ENCODE measurements at places on chromosomes 1 and 21. TPM values are rescaled to one million over a fixed set of nuclear protein-coding genes. Genes with fewer than 3 reads are reported as not detected.

DNA sequence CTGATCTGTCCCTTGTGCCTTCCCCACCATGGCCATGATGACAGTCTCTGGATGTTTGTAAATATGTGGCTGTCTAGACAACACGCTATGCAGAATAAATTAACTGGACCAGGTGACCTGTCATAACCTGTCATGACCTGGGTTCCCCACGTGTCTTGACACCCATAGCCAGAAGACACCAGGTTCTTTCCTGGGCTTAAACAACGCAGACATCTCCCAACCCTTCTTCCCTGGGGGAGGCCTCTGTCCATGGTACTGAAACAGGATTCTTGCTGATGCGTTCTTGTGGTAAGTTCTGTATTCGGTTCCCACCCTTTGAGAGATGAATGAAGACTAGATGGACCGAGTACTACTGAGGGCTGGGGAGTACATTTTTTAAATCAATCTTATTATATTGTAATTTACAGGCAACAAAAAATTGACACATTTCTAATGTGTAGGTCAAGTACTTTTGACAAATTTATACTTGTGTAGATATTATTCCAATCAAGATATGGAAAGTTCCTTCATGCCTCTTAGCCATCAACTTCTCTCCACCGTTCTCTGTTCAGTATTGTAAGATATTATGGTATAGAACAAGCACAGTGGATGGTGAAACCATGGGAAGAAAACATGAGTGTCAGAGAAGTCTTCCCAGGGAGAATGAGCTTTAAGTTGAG lies 738.8 kb downstream of the PTPRU start:
- no peak for ATAC-seq
- H3K36me3 ChIP-seq = no peaks in the 10 kb centered on the region
- no peaks in the 10 kb centered on the region for H3K4me1 ChIP-seq
- no peak overlapping the region for H3K27ac ChIP-seq
- no peak overlapping the region for H3K4me3 ChIP-seq

GRCh38 chr1:9344426-9345200 lies 51.9 kb downstream of the SPSB1 start:
- no peak for ATAC-seq
- H3K4me1 ChIP-seq = no peaks in the 10 kb centered on the region
- no peak overlapping the region for H3K4me3 ChIP-seq
- no peak overlapping the region for H3K27ac ChIP-seq

CD1E gene
- not detected for total RNA-seq

- H3K27ac ChIP-seq = no peak overlapping the region
- H3K4me1 ChIP-seq = no peaks in the 10 kb centered on the region
- no peaks in the 10 kb centered on the region for H3K36me3 ChIP-seq
- peaks cover 21% of the 10 kb centered on the region for H3K27me3 ChIP-seq
These were observed 63.0 kb downstream of the KCNJ15 start for GRCh38 chr21:38319781-38320180.

- no peaks in the 10 kb centered on the region for H3K4me1 ChIP-seq
- no peak overlapping the region for H3K27ac ChIP-seq
- no peaks in the 10 kb centered on the region for H3K36me3 ChIP-seq
- H3K4me3 ChIP-seq = no peak overlapping the region
- peaks cover 68% of the 10 kb centered on the region for H3K27me3 ChIP-seq
These were observed 9.6 kb upstream of the ADORA1 start for GRCh38 chr1:203117611-203118575.

DNA sequence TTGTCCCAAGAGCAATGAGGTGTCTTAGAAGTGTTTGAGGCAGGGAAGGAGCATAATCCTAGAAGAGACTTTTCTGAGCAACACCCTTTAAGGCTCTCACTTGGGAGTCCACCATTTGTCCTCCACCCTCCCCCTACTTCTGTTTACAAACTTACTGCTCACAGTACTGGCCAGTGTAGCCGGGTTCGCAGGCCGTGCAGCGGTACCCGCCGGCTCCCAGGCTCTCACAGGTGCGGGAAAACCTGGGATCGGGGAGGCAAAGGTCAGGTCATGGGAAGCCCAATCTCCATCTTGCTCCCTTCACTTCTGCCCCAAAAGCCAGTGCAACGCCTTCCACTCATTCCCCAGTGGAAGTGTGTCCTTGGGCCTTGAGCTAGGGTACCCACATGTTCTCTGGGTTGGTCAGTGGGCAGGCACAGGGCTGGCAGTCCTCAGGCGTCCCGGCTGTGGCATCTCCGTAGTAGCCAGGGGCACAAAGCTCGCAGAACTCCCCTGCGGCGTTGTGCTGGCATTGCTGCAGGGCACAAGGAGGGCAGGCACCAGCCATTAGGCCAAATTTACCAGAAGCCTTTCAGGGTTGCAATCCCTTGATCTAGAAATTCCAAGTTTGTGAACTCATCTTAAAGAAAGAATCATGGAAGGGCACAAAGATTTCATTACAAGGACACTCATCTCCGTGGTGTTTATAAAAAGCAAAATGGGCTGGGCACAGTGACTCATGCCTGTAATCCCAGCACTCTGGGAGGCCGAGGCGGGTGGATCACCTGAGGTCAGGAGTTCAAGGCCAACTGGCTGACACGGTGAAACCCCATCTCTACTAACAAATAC lies 49.8 kb downstream of the LDLRAD2 start:
- H3K36me3 ChIP-seq = peaks cover 98% of the 10 kb centered on the region
- no peaks in the 10 kb centered on the region for H3K4me1 ChIP-seq
- no peaks in the 10 kb centered on the region for H3K27me3 ChIP-seq
- peak overlapping the region; percentile 71 for H3K27ac ChIP-seq
- ATAC-seq = peak; percentile 62

GRCh38 chr1:85659174-85659573 lies 49.1 kb downstream of the ZNHIT6 start:
- ATAC-seq = no peak
- H3K4me3 ChIP-seq = no peak overlapping the region
- H3K36me3 ChIP-seq = peaks cover 10% of the 10 kb centered on the region
- no peaks in the 10 kb centered on the region for H3K4me1 ChIP-seq

DNA sequence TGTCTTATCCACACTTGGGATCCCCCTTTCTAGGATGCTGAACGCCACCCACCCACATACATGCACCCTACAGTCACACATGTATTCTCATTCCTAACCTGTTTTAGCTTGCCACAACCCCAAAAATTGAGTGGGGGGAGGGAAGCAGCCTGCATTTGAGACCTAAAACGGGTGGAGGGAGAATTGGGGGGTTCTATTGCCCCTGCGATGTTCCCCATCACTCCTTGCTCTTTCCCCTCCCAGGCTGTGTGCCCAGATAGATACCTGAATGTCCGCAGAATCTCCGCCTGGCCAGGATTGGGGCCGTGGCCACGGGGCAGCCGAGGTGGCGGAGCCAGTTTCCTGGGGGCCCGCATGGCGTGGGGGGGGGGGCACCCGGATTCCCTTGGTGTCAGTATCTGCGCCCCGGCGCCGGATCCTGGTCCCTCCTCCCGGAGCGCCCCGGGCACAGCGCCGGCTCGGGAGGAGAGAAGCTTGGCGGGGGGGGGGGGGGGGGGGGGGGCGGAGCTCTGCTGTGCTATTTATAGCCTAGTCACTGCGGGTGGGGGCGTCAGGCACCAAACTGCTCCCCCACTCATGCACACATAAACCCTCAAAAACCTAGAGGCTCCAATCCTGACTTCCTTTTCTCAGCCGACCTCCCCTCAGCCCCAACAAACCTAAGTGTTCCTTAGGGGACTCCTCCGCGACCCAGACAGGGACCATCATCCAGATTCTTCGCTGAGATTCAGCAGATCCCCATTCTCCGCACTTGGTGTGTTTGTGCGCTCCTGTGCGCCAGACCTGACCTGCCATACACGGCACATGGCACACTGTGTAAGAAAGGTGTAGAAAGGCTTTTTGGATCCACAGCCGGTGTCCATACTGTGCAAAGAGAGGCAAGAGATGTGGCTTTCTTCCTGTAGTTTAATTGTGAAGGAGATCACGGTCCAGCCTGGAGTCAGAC lies 1.9 kb downstream of the ANKRD34A start:
- no peaks in the 10 kb centered on the region for H3K36me3 ChIP-seq
- no peak for ATAC-seq

DNA sequence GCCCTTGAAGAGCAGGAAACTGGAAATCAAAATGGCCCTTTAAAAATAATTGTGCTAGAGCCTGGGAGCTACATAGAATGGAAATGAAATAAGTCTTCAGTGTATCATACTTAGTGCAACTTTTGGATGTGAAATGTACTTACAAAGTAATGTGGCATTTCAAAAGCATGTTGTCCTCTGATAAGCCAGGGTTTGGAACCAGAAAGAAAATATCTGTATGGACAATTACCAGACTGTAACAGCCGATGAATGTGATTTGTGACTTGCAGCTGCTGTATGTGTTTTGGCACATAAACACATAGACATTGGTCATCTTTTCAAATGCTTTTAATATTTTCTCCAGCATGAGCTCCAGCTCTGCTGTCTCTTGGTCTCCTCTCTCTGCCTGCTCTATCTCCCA lies 546.4 kb downstream of the OMA1 start:
- no peaks in the 10 kb centered on the region for H3K4me1 ChIP-seq
- no peaks in the 10 kb centered on the region for H3K27me3 ChIP-seq
- no peak for ATAC-seq
- no peak overlapping the region for H3K4me3 ChIP-seq
- H3K27ac ChIP-seq = no peak overlapping the region

C1orf141 gene
- total RNA-seq = not detected

DNA sequence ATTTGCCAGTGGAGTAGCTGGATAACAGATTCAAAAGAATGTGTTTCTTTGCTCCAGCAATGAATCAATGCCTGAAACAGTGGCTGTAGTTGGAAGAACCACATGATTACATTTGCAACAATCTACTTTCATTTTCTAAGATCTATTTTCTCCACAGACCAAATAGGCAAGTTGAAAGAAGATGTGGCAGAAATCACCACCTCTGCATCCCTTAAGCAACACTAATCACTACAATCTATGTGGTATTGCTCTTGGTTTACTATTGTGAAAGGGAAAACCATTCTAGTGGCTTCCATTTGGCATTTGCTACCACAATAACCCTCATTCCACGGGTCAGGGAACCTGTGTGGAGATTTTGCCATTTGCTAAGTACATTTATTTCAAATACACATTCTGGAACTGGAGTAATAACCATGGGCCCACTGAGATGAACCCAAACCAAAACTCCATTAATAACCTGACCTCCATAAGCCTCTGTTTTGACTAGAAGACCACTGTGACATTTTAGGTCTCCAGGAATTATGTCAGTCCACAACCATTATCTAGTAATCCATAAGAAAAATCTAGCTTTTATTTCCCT lies 66.3 kb downstream of the C1orf185 start:
- H3K4me1 ChIP-seq = no peaks in the 10 kb centered on the region
- H3K4me3 ChIP-seq = no peak overlapping the region
- no peaks in the 10 kb centered on the region for H3K27me3 ChIP-seq
- no peak overlapping the region for H3K27ac ChIP-seq
- no peaks in the 10 kb centered on the region for H3K36me3 ChIP-seq

Measured in gastroesophageal sphincter (tissue), 4 donors.